ENCODE measurements at places on chromosomes 7 and 10.

GRCh38 chr10:129963641-129964501 is at the start of gene EBF3:
Gene EBF3 (minus strand): TSS chr10:129964274. CDS start chr10:129963768, 506 bp downstream.
- no peak for DNase-seq

DNA sequence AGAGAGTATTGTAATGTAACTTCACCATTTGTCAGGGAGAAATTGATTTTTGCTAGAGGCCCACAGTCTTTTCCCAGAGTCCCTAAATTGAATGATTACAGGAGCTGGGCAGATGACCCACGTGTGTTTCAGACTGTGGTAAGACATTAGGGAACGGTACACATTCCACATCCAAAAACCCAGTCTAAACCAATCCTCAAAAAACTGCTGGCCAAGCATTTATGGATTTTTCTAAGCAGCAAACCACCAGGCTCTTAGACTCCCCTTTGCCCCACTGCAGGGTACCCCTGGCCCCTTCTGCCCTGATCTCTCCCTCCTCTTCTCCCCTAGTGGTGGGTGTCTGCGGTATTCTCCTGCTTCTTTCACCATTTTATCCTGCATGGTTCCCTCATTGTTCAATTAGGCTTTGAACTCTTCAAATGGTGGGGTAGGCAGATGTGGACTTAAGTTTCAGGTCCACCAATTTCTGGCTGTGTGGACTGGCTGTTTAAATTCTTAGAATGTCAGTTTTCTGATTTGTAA is 135.5 kb upstream of the SORCS3 start:
- no peak for DNase-seq

GRCh38 chr10:23015021-23015707 is 80.2 kb upstream of the MSRB2 start:
- DNase-seq: no peak

DNA sequence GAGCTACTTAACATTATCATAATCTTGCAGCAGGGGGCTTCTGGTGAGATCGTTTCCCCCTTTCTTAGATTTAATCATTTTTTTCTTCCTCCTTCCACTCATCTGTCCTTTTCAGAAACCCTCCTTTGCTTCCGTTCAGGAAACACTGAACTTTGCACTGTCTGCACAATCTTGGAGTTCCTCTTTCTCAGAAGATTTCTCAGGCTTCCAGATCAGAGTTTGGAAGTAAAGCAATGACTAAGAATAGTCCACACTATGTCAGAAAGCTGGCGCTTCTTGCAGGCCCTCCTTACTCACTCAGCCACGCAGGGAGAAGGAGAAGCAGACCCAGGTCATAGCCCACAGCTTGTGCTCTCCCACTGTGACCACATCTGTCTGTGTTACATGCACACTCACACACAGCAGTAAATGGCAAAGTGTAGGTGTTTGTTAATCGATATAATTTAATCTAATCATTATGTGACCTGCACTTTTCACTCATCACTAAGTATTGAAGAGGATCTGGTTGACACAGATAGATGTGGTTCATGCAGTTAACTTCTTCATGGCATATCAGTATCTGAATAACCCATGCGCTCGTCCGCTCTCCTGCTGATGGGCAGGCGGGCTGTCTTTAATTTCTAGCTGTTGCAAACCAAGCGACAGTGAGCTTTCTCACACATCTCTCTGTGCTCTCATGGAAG is 30.2 kb downstream of the ALOX5 start:
- DNase-seq: no peak

DNA sequence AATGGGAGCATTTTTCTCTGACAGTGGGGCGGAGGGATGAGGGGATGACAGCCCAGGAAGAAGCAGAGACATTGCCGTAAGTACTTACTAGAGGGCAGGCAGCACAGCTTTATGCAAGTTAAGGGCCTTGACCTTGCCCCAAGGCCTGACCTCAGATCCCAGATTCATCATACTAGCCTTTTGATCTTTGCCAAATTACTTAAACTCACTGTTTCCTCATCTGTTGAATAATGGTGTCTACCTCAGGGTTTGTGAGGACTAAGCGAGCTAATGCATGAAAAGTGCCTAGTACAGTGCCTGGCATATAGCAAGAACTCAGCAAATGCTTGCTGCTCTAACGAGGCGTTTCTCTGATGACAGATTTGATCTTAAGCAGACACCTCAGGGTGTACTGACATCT is 3.5 kb upstream of the SEMA4G start:
- no peak for DNase-seq

GRCh38 chr7:36045326-36045725 is 107.7 kb upstream of the EEPD1 start:
- no peak for DNase-seq

GRCh38 chr7:158114056-158114850 is 473.4 kb downstream of the PTPRN2 start:
- no peak for DNase-seq

GRCh38 chr10:75483188-75483587 is 51.8 kb downstream of the LRMDA start:
- DNase-seq: no peak

- no peak for DNase-seq
Measured at GRCh38 chr10:112226439-112227248, 43.1 kb upstream of the GPAM start.

DNA sequence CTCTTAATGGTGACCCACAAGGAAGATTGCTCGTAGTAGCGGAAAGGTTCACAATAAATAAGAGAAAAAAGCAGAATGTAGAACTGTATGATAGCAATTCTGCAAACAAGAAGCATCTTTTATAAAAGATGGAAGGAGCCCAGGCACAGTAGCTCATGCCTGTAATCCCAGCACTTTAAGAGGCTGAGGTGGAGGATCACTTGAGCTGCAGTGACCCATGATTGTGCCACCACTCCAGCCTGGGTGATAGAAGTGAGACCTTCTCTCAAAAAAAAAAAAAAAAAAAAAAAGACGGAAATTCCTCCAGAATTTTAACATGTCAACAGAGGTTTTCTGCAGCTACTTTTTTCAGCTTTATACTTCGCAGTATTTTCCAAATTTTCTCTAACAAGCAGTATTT is 13.2 kb downstream of the GATAD1 start:
- DNase-seq: no peak

GRCh38 chr7:114218283-114218682 is 196.3 kb upstream of the FOXP2 start:
- DNase-seq: no peak

DNA sequence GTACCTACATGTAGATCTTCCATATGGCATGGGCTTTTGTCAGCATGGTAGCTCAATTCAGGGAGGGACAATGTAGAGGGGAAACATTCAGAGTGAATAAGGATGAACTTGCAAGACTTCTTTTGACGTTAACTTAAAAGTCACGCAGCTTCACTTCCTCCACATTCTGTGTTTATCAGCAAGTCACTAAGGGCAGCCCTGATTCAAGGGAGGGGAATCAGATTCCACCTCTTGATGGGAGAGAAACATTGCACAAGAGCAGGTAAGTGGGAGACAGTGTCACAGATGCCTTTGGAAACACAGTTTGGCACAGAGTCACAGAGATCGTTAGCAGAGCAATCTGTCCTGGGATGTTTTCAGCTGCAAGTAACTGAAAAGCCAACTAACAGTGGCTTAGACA is 26.2 kb downstream of the C10orf67 start:
- DNase-seq: no peak

DNA sequence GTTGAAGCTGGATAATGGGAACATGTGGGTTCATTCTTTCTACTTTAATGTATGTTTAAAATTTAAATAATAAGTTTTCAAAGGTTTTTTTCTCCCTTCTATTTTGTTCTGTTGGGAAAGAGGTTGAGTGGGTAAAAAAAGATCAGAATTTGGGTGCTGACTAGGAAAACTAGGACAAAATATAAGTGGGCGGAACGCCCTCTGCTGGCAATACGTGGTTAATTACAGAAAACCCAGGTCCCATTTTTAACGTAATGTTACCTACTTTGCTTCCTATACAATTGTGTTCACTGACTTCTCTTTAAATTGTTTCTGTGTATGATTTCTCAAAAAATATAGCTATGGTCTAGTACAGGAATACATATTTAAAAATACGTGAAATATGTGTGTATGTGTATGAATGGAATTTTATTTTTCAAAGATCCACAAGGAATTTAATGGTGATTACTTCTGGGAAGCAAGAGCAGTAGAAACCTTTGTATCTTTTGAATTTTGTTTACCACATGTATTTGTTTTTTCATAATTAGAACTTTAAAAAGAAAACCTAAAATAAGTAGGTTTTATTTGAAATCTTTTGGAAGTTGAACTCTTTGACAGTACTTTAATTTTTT is 8.7 kb downstream of the ECD start:
- no peak for DNase-seq

GRCh38 chr10:83691791-83692596 is 447.3 kb upstream of the GHITM start:
- DNase-seq: no peak

DNA sequence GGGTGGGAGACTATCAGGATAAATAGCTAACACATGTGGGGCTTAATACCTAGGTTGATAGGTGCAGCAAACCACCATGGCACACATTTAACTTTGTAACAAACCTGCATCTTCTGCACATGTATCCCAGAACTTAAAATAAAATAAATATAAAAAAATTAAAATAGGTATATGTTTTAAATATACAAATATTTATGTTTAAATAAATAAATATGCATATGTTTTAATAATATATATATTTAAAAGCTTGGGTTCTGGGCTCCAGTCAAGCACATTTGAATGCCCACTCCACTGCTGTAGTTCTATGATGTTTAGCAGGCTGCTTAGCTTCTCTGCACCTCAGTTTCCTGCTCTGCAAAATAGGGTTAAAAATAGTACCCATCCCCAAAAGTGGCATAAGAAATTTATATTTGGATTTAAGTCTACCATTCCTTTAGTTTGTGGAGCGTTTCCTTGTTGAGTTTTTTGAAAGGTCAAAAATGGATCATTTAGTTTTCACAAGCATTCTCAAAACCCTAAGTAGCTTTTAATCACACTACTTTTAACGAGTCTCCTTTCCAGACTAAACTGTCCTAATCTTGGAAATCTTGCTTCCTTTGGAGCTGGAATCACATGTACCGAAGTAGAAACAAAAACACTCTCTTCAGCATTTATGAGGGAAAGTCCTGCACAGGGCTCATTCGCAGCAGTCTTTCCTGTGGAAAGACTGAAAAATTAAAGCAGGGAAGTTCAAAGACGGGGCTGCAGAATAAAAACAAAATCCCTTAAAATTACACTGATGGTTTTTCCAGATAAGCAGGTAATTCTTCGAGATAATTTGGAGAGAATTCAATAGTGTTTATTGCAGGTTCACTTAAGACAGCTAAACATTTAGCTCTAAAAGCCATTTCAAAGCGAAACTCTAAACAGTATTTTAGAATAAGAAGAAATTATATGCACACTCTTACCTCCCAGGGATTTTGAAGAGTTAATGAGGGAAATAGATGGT is 111.7 kb upstream of the LYZL1 start:
- no peak for DNase-seq

GRCh38 chr7:44819292-44819691 is 22.8 kb downstream of the PPIA start:
- no peak for DNase-seq

DNA sequence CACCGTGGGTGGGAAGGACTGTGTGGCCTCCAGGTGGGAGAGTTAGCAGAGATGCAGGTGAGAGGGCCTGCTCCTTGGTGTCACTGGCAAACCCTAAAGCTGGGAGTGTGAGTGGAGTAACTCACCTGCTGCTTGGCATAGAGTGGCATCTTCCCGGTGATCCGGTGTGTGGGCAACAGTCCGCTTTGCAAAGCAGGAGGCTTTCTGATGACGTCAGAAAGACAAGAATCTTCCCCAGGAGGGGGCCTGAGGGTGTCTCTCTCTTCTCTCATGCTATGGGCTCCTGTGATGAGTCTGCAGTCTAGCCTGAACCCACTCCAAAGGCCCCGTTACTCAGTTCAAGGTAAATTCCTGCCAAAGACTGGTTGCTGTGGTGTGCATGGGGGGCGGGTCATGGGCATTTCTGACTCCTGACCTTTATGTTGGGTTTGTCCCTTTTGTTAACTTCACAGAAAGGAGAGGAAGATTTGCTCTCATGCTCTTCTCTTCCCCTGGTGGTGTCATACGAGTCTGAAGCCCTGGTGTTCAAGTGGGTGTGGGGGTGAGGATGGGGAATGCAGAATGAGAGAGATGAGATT is 187.9 kb downstream of the GATA3 start:
- DNase-seq: no peak

DNA sequence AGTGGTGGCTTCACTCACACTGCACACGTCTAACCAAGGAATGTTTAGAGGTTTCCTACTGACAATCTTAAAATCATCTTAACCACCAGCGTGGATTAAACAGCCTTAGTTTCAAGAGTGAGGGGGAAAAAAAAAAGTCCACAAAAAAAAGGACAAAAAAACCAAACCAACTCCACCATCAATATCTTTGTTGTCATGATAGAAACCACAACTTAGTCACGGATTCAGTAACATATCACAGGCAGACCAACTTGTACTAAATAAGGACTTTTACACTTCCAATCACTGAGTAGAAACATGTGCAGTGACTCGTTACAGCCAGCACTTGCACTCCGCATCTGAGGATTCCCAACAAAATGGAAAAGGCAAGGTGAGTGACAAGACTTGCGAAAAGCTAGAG is 46.5 kb downstream of the FAM171A1 start:
- DNase-seq: no peak

DNA sequence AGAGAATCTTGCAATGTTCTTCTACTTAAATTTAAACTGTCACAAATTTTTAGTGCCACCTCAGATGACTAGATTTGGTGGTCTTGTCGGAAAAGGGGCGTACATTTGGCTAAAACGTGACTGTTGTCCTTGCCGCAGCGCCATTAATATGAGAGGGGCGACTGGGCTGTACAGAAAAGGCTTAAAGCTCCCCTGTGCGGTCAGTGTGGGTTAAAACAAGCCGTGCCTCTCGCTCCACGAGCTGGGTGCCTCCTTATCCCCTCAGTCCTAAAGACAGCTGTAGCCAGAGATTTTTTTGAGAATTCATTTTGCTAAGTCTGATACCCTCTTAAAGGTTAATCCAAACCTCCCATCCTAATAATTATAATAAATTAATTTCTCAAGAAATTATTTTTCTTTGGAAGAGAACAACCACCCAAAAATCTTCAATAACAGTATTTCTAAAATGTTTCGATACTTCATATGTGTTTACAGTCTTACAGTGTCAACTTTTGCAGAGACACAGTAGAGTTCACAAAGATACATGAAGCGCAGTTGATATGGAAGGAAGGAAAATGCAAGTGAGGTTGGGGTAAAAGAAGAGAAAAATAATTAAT is 68.6 kb downstream of the C7orf25 start:
- no peak for DNase-seq

- DNase-seq: no peak
Measured at GRCh38 chr10:129709627-129710509, 242.8 kb downstream of the MGMT start.

GRCh38 chr10:122468307-122468925 is 7.1 kb downstream of the HTRA1 start:
- DNase-seq: no peak

Data from NCI-H1048 (cell line).